PC-3 (cell line): ENCODE measurements at places on chromosomes 11 and 22.

- DNase-seq: no peak
These were observed 47.2 kb downstream of the BUD13 start for GRCh38 chr11:116725434-116726221.

GRCh38 chr22:33401291-33401690 is 343.1 kb upstream of the SYN3 start:
- DNase-seq: peak; percentile 1

DNA sequence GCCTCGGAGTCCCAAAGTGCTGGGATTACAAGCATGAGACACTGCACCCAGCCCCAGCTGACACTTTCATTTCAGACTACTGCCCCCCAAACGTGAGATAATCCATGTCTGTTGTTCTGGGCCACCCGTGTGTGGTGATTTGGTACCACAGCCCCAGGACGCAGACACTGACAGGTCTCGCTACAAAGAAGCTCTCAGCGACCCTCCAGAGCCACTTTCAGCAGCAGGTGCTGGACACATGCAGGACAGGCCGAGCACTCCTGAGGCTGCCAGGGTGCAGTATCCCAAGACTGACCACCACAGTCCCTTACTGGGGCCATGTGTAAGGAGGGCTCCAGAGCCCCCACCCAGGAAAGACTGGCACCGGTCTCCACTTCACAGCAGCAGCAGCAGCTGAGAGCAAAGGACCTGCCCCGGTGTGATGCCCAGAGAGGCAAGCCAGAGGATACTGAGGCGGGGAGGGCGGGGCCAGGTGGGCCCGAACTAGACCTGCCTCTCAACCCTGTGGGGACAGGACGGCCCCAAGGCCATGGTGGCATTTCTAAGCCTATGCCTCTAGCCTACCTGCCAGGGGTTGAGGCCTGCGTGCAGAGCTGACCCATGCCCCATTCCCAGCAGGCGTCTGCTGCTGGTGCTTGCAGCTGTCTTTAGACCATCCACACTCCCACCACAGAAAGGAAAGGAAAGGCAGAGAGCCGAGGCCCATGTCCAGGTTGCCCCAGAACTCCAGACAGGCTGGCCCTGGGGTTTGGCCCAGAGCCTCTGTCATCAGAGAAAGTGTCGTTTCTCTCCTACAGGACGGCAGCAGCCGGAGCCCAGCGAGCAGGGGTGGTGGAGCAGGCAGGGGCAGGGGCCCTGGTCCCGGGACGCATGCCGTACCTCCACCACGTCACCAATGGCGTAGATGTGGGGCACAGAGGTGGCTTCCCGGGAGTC is 28.0 kb upstream of the GNB1L start:
- DNase-seq: no peak

- peak; percentile 81 for DNase-seq
These were observed at the start of gene CASP4 for GRCh38 chr11:104968355-104968855. TSS of gene CASP4 (minus strand) at chr11:104968574. CDS start at chr11:104968525, 49 bp downstream.

- DNase-seq: no peak
These were observed 23.1 kb upstream of the PHLDA2 start for GRCh38 chr11:2952290-2952689.

DNA sequence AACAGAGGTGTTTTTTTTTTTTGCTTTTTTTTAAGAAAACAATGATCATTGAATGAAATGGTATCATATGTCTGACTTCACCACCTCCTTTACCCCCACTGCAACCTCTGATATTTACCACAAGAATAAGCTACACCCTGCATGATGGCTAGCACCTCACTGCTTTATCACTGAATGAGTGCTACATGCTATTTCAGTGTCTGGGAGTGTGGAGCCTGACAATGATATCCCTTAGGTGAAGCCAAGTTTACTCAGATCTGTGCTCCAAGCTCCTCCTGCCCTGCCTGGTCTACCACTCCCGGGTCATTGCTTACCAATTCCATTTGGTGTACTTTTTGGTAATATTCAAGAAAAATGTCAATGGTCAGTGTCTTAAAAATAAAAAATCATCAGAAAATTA is 21.1 kb downstream of the MMP20 start:
- DNase-seq: no peak

DNA sequence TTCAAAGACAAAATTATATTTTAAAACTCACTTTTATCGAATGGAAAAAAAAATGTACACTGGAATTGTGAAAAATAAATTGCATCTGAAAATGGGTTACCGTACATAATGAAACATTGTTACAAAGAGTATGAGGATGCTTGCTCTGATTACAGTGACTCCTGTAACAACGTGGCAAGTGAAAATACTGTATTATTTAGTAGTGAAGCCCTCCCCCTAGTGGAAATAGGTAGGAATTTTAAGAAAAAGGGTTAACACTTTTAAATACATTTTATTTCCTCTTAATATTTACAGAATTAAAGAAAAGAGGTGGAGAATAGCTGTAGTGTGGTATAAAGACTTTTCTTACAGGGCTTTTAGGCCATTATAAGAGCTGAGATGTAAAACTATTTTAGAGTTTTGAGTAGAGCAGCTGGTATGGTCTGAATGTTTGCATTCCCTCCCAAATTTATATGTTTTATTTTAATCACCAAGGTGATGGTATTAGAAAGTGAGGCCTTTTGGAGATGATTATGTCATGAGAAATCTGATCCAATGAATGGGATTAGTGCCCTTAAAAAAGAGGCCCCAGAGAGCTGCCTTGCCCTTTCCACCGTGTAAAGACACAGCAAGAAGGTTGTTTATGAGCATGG is 25.2 kb downstream of the FAM76B start:
- DNase-seq: peak; percentile 76

DNA sequence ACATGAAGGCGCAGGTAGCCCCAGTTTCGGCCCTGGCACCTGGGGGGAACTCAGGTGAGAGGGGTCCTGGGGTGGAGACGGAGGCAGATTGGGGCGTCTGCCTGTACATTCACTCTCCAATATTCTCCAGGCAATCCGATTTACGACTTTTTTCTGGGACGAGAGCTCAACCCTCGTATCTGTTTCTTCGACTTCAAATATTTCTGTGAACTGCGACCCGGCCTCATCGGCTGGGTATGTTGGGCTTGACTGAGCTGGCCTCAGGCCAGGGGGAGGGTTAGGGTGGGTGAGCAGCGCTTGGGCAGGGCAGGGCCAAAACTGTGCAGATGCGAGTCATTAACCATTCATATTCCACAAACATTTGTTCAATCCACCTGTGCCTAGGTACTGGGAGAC is 1.7 kb downstream of the TM7SF2 start:
- peak; percentile 39 for DNase-seq

DNA sequence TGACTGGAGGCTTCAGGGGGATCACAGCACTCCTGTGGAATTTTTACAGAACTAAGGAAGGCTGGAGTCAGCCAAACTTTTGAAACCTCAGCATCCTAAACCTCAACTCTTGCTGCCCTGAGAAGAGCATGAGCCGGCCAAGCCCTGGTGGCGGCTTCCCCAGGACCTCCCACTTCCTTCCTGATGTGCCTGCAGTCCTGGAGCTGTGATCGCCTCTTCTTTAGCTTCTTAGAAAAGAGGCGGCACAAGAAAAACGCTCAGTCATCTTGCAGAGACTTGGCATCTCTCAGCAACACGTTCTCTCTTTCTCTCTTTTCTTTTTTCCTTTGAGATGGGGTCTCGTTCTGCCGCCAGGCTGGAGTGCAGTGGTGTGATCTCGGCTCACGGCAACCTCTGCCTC is 40.4 kb upstream of the AMPD3 start:
- no peak for DNase-seq

DNA sequence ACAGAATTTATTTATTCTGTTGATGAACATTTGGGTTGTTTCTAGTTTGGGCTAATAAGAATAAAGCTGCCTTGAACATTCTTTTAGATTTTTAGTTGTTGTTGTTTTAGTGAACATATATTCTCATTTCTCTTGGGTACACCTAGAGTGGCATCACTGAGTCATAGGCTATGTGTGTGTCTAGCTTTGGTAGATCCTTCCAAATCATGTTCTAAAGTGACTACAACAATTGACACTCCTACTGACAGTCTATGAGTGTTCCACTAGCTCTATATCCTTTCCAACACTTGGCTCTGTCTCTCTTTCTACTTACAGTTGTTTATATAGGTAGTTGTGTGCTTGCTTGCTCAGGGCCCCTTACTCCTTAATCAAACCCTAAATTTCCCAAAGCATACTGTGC is 346.0 kb upstream of the NCAM1 start:
- no peak for DNase-seq

DNA sequence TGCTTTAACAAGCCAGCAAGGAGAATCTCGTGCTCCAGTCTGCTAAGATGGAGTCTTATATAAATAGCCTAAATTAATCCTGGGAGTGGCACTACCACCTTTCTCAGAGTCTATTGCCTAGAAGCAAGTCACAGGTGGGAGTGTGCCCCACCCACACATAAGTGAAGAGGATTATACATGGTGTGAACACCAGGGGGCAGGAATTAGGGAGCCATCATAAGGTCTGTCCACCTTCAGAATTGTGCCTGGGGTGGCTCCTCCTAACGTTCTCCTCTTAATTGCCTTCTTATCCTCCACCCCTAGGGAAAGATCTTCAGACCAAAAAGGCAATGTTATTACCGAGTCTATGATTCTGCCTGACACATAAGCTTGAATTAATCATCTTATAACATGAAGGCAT is 276.8 kb upstream of the SESN3 start:
- DNase-seq: no peak

- DNase-seq: no peak
These were observed 60.3 kb downstream of the APOL3 start for GRCh38 chr22:36100134-36100824.

- peak; percentile 19 for DNase-seq
These were observed 17.8 kb upstream of the XBP1 start for GRCh38 chr22:28817919-28818859.

GRCh38 chr11:106022795-106023275 is 795 bp upstream of the MSANTD4 start:
- no peak for DNase-seq
